ENCODE measurements at places on chromosomes 16 and 17. TPM values are rescaled to one million over a fixed set of nuclear protein-coding genes. Genes with fewer than 3 reads are reported as not detected.

Gene BAHCC1
- 7.7 TPM for total RNA-seq

Gene PDE6G
- 2.4 TPM for total RNA-seq

Gene MPP3
- total RNA-seq: 15.2 TPM

Gene TEKT3
- 0.10 TPM for total RNA-seq

Gene KRT33A
- total RNA-seq: not detected

Gene STAC2
- 7.8 TPM for total RNA-seq

Gene WSCD1
- 3.3 TPM for total RNA-seq

Gene KRT25
- total RNA-seq: not detected

Gene TBC1D3G
- total RNA-seq: not detected

Gene ZNF205
- total RNA-seq: 15.6 TPM

Gene SEPTIN1
- total RNA-seq: 2.2 TPM

Gene ALOX15B
- total RNA-seq: 0.60 TPM

Gene SPNS2
- 19.0 TPM for total RNA-seq

Gene SCNN1G
- 2.6 TPM for total RNA-seq

Gene LYRM1
- total RNA-seq: 32.0 TPM

Gene DOC2B
- 2.2 TPM for total RNA-seq

Gene SPSB3
- total RNA-seq: 19.3 TPM

Gene FAM171A2
- 4.1 TPM for total RNA-seq
